ENCODE measurements at places on chromosomes 13 and 19.
A peak's percentile ranks its signal among the peaks of the same experiment; 100 is the strongest.

GRCh38 chr13:33296793-33297425 is 11.4 kb upstream of the STARD13 start:
- DNase-seq, result no peak

- DNase-seq, result no peak
Measured at GRCh38 chr19:656751-657559, 6.1 kb downstream of the RNF126 start.

DNA sequence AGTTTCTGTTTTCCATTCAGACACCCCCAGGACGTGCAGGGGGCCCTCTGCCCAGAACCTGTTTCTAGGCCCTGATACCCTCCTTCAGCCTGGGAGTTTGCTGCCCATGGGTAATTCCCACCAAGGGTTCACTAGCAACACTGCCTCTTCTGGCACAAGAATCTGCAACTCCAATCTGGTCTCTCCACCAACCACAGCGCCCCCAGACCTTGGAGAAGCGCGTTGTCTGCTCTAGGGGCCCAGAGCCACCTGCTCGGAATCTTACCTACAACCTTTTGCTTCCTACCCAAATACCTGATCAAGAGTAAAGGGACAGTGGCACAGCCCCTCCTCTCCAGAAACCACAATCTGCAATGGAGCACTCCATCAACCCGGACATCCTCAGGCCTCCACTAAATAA is 763 bp downstream of the ZNF180 start:
- DNase-seq, result no peak

DNA sequence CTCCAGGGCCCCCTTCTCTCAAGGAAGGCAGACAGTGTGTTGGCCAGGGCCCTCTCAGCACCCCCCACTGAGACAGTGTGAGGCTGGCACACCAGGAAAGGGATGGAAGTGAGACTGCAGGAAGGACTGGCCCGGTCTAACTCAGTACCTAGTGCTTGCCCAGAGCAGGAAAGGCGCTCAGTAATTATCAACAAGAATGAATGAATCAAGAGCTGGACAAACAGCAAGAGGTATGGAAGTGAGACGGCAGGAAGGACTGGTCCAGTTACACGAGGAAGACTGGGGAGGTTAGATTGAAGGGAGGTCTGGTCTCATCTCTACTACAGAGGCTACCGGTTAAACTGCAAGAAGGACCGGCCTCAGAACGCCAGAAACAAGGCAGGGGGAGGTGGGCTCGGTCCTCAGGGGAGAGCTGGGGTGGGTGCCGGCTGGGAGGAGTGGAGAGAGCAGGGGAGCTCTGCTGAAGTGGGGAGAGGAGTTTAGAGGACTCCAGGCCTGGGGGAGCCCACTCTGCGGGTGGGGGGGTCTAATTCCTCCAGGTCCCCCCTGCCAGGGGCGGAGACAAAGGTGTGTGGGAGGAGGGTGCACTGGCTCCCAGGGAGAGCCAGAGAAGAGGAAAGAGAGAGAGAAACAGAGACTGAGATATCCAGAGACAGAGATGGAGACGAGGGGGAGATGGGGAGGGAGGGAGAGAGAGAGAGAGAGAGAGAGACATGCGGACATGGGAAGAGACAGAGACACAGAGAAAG is 1.1 kb downstream of the SLC8A2 start:
- DNase-seq, result no peak

GRCh38 chr19:49148044-49148682 is 7.0 kb downstream of the HRC start:
- no peak for DNase-seq

GRCh38 chr19:56765137-56765536 is 75.4 kb downstream of the PEG3 start:
- DNase-seq, result no peak

DNA sequence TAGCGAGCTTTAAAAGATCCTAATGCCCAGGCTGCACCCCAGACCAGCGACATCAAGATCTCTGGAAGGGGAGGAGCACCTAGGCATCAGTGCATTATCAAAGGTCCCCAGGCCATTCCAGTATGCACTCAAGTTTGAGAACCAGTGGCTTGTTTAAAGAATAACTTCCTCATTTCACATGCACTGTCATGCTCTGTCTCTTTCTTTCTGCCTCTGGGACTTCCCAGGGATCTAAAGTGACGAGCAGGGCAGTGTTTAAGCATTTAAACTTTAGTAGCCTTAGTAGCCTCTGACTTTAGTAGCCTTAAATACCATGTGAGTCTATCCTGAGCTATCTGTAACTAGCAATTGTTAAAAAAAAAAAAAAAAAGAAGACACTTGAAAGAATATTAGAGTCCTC is 8.9 kb upstream of the FARP1 start:
- DNase-seq, result no peak

DNA sequence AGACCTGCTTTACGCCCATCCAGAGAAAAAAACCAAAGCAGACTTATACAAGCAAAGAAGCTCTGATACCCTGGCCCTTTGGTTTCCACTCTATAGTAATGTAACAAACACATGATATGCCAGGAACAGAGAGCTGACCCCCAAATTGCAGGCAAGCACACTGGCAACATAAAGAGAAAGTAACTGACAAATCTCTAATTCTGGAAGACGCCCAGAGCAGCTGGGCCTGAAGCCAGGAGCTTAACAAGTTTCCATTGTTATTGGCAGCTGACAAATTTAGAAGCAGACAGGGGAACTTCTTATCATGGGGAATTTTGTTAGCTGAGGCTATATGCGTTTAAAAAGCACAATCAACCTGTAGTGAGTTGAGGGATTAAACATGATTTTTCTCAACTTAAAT is 158.0 kb downstream of the DLEU7 start:
- DNase-seq, result peak; percentile 39

DNA sequence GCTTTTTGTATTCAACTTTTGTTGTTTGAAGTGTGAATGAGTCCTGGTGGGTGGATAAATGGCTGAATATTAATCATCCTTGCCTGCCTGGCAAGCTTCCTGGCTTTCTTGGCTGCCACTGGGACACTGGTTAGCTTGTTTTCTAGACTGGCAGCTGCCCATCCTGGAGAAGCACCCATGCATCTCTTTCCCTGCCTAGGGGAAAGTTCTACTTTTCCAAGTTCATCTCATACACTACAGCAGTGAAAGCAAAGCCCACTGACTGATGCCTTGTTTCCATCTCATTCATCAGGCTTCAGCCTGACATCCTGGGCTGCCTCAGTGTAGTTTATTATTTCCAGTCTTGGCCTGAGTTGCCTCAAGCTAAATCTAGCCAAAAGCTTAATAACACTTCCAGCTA is 244.8 kb downstream of the PCDH20 start:
- DNase-seq, result no peak

DNA sequence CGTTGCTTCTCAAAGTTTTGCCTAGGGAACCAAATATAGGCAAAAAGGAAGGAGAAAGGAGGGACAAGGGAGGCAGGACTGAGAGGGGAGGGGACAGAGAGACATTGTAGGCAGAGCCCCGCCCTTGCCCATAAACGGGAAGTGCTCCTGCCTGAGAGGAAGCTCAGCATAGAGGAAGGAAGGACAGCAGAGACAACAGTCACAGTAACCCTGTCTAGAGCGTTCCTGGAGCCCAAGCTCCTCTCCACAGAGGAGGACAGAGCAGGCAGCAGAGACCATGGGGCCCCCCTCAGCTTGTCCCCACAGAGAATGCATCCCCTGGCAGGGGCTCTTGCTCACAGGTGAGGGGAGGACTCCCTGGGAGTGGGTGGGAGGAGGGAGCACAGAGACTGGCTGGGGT is at the start of gene CEACAM21:
Gene CEACAM21 (plus strand): TSS at position 169 of the 400 bp plus-strand sequence. CDS start 109 bp downstream, at position 278.
- DNase-seq, result no peak

GRCh38 chr19:32339988-32340874 is 5.2 kb upstream of the ZNF507 start:
- peak; percentile 4 for DNase-seq

DNA sequence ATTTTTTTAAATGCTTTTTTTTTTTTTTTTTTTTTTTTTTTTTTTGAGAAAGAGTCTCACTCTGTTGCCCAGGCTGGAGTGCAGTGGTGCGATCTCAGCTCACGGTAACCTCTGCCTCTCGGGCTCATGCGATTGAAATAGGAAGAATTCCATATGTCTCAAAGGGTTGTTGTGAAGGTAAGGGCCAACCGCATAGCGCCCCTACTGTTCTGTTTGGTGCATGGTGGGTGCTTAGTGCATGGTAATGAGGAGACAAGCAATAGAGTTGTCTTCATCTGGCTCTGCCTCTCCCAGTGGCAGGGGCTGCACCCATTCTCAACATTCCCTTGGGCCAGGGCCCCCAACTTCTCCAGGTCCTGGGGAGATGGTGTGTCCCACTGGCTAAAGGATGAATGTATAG is 68.7 kb downstream of the RASL11A start:
- DNase-seq, result no peak

DNA sequence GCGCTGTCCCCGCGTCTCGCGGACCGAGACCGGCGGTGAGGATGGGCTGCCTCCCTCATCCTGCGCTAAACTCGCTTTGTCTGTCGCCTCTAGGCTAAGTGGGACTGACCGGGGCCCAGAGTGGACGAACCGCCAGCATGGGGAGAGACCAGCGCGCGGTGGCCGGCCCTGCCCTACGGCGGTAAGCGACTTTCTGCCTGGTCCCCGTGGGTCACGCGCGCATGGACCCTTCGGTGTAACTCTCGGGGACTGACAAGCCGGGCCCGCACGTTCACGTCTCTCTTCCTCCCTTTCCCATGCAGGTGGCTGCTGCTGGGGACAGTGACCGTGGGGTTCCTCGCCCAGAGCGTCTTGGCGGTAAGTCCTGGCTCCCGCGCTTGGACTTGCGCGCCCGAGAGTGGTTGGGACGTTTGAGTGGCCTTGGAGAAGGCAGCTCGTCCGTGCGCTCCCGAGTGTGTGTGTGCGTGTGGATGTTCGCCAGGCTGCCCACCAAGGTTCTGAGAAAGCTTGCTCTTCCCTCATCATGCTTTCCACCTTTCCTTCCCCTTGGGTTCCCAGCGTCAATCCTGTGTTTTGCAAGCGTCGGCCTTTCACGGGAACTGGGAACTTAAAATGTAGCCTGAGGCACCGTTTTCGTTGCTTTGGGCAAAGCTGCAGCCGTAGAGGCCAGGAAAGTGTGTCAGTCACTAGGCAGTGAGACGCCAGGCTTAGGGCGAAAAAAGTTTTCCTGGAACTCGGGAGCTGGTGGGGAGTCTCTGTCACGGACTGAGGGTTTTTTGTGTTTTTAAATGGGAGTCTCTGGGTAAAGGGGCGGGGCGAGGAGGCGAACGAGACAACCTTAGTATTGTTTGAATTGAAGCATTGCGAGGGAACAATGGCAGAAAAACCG is 927 bp downstream of the COL4A2 start:
- no peak for DNase-seq

- no peak for DNase-seq
Measured at GRCh38 chr13:74190999-74191398, 56.8 kb upstream of the KLF12 start.

- no peak for DNase-seq
Measured at GRCh38 chr13:100636441-100636840, 38.2 kb downstream of the TMTC4 start.

- DNase-seq, result no peak
Measured at GRCh38 chr13:28819735-28820098, 422 bp upstream of the MTUS2 start.

- no peak for DNase-seq
Measured at GRCh38 chr19:38657633-38658222, 10.3 kb downstream of the ACTN4 start.

DNA sequence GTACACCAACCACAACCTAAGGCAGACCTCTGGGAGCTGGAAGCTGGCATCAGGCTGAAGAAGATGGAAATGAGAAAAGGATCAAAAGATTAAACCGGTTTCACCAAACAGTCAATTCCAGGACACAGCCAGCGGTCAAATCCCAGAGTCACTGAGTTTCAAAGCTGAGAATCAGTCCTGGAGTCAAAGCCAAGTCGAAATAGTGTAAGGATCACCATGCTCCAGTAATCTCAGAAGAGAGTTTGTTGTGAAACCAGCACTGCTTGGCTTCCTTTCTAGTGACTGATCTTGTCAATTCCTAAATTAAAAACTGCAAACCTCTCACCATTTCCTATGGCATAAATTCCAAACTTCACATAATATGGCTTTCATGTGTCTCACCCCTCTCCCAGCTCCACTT is 198.8 kb downstream of the GPC6 start:
- DNase-seq, result no peak

DNA sequence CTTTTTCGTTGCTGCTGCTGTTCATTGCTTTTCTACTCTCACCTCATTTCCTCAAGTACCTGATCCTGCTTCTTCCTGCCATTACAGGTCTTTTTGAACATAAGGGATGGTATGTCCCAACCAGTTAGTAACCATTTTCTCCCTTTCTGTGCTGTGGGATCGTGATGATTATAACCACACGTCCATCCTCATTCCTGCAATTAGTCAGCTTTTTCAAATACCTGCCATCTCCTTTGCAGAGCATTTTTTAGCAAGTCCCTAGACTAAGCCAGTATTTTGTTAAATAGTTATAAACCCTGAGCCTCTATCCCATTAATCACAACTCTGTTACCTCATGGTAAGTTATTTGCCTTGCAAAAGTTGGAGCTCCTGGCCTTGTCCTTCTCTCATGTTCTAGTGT is 109.2 kb downstream of the FNDC3A start:
- DNase-seq, result no peak

DNA sequence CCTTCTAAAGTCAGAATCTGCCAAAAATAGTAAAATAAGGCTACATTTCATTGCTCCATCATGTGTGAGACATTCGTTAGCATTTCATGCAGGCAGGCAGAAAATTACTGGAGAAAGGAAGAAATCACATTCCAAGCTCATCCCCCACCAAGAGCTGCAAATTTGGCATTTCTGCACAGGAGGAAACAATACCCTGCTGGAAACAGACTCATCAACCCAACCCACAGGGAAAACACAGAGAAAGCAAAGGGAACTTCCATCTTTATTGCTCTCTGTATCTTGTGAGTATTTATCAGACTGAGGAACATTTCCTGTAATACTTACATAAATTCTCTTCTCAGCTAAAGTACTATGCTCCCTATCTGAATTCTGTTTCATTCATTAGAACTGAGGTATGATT is 95.7 kb downstream of the KCTD12 start:
- DNase-seq, result no peak

DNA sequence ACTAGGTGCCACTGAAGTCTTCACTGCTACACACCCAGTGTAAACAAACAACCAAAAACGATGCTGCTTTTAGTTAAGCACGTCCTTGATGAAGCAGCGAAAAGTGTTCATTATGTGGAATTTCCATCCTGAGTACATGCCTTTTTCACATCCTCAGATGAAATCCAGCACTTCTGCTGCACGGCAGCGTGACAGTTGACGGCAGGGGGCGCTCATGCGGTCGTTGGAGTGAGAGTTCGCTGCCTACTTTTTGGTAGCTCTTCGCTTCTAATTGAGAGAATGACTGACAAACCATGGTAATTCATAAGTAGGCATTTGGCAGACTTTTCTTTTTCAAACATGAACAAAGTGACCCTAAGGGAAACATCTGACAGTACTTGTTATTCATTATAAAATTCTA is 1124.9 kb downstream of the EFNB2 start:
- peak; percentile 3 for DNase-seq

- DNase-seq, result no peak
Measured at GRCh38 chr13:76213423-76213904, 577.3 kb downstream of the LMO7 start.
